ENCODE measurements at places on chromosomes 5 and 9. TPM values are rescaled to one million over a fixed set of nuclear protein-coding genes. Genes with fewer than 3 reads are reported as not detected.

The BTNL9 gene
- 6.3 TPM for total RNA-seq

The NFIL3 gene
- 12.0 TPM for total RNA-seq

The BAAT gene
- total RNA-seq, result 0.22 TPM

The UQCRQ gene
- total RNA-seq, result 407 TPM

The PITX1 gene
- total RNA-seq, result 0.11 TPM

The SPDL1 gene
- 22.8 TPM for total RNA-seq

The PIP5K1B gene
- 19.9 TPM for total RNA-seq

The SPINK4 gene
- not detected for total RNA-seq

The SLC12A7 gene
- 13.3 TPM for total RNA-seq

The HTR4 gene
- 6.6 TPM for total RNA-seq

The WDR38 gene
- 7.9 TPM for total RNA-seq

The FGF10 gene
- 9.4 TPM for total RNA-seq

The SLC6A3 gene
- 12.0 TPM for total RNA-seq

Data from spinal cord (tissue), 10 donors.